ENCODE measurements at places on chromosomes 16 and 17.
A peak's percentile ranks its signal among the peaks of the same experiment; 100 is the strongest.

- DNase-seq, result no peak
These were observed 9.1 kb downstream of the PSMB3 start for GRCh38 chr17:38761612-38762011.

DNA sequence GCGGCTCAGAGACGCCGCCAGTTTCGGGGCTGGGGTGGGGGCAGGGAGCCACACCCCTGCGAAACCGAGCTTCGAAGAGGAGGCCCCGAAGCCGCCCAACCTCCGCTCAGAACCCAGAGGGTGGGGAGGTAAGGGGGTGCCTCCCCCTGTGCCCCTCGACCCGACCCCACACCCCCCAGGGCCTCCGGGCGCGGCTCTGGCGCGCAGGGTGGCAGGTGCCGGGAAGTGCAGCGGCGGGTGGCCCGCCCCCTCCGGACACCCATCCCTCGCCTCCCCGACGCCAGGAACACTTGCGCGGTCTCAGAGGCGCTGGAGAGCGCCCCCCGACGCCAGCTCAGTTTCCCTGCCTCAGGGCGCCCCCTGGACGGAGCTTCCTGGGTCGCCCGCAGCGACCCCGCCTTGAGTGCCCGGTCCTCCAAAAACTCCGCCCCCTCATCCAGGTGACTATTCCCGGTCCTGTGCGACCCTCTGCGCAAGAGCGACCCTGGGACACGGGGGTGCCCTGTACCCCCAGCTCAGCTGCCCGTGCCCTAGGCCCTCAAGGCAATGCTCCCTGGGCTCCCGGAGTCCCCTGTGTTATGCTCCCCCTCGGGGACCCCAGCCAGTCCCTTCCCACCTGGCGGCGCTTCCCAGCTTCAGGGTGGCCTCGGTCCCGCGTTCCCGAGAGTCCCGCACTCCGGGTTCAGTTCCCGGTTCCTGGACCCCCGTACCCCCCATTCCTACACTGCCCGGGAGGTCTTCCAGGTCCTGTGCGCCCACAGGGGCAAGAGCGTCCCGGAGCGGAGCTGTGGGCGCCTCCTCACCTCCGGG is 562 bp downstream of the PPL start:
- no peak for DNase-seq

DNA sequence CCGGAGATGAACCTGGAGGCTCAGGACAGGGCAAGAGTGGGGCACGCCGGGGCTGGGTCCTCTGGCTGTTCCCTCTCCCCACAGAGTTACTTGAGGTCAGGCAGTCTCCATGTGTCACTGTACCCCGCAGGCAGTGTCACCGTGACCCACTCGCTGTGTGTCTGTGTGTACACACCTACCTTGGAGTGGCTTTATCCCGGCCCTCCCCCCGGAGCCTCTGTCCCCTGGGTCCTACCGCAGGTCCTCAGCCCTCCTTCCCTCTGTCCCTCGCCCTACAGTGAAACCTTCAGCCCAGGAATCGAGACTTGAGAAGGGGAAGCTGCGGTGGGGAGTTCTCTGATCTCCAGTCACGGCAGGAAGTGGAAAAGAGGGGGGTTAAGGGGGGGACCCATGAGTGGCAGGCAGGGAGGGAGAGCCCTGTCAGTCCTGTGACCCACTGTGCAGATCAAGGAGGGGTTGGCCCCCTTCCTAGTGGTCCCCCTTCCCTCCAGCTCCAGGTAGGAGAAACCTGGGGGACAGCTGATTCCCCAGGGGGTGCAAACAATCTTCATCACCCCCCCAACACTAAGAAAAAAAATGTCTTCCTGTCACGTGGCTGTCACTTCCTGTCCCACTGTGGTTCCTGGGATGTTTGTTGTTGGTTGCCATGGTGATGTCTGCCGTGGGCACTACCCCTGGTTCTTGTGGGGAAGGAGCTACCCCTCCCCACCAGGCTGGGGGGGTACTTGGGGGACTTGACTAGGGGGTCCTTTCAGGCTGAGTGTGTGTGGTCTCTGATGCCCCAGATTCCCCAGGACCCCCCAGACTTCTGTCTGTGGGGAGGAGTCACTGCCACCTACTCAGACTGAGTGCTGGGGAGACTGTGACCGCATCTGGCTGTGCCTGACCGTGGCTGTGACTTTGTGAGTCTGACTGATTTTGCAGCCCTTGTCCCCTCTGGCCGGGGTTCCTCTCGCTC is 13.7 kb downstream of the RARA start:
- DNase-seq, result peak; percentile 93

- DNase-seq, result no peak
These were observed 3.4 kb upstream of the NXPH3 start for GRCh38 chr17:49572226-49572625.

GRCh38 chr17:36807496-36808179 is 129.6 kb upstream of the LHX1 start:
- no peak for DNase-seq

DNA sequence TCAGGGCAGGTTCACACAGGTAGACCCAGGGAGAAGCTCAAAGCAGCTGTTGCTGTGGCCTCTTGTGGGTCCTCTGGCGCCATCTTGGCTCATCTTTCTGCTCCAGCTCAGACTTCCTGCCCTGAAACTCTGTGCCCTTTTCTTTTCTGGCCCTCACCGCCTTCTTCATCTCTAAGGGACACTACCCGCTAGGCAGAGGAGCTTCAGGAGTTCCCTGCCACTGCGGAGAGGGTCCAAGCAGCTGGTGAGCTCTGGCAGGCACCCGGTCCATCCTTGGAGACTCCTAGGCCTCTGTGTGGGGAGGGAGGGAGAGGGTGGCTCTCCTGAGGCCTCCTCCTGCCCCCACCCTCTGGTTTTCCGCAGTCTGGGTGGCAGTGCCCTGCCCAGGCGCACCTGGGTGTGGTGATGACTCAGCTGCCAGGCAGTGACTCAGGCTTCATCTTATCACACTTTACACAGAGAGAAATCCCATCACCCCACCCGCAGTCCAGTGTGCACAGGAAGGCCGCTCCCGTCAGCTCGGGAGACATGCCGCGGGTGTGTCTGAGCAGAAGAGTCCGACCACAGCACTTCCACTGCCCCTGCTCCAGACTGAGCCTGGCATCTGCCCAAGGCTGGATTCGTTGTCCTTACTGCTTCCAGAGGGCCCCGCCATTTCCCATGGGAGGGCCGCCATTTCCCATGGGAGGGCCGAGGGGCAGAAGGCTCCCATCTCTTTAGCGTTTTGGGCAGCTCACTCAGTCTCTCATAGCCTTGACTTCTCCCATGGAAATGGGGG is 7.3 kb downstream of the NT5C start:
- no peak for DNase-seq

DNA sequence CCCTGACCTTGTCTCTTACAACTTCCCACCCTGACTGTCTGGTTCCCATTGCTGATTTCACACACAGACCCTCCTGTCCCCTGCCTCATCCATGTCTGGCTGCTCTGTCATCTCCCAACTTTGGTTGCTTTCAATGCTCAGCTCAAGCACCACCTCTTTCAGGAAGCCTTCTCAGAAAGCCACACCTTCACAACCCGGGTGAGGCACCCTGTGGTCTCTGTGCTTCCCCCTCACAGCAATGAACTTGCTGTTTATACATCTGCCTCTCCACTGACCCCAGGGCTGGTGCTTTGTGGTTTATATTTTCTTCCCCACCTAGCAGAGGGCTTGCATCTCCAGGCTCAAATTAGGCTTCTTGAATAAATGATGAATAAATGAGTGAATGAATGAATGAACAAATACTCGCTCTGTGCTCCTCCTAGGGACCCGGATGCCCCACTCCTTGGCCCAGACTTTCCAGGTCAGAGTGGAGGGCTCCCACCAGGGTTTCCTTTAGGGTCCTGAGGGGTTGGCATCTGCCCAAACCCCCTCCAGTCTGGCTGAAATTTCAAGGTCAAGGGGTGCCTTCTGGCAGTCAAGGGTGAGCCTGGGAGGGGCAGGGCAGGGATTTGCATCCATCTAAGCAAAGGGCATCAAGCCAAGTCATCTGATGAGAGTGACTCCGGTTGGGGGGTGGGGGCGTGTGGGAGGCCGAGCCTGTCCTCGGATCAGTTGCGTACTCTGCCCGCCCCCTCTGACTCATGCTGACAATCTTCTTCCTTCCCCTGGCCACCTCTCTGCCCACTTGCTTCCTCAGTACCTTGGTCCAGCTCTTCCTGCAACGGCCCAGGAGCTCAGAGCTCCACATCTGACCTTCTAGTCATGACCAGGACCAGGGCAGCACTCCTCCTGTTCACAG is at the start of gene ITGAX:
Gene ITGAX, plus strand, starts transcription at position 783 of the 898 bp plus-strand sequence. Its CDS starts 79 bp downstream, at position 862.
- DNase-seq, result peak; percentile 97

GRCh38 chr16:55834049-55834448 is 1.2 kb upstream of the CES1 start:
- DNase-seq, result no peak
